ENCODE measurements at places on chromosomes 13 and 19.

DNA sequence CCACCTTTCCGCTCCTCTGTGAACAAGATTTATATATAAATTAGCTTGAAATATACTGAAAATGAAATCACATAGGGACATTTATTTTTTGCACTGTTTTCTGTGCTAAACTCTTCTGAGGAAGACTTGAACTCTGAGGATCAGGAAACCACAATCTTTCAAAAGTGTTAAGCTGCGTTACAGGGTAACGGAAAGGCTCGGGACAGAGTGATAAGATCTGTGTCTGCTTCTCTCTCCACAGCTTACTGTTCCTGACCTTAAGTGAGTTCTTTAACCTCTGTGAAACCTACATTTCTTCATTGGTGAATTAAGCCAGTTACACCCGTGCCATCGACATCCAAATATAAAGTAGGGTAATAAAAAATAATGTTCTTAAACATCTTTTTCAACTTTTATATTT lies 38.9 kb downstream of the DACH1 start:
- DNase-seq: no peak

GRCh38 chr13:41767801-41768200 lies 193.1 kb downstream of the VWA8 start:
- DNase-seq: no peak

DNA sequence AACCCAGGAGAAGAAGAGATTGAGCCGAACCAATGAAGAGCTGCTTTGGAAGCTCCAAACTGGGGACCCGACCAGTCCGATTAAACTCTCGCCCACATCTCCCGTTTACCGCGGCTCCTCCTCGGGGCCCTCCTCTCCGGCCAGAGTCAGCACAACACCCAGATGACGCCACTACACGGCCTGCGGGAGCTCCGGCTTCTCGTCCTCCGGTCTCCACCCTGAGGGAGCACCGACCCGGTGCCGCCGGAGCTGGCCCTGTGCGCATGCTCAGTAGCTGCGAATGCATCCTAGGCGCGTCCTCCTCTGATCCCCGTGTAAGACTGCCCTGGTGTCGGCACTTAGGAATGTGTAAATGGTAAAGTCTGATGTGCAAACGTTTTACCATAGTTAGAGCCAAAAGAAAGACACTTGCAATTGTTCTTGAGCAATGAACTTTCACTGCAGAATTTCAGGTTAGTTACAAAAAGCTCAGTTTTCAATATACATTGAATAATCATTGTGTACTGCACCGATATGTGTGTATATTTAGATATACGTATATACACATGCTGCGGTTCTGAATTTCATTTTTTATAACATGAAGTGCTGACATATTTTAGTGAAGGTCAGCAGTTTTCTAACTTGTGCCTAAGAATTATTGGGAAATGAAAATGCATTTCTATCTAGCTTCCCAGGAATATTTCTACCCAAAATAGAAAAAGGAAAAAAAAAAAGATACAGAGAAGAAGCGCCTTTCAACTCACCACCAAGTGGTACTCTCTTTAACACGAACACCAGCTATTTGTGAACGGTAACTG lies 92.2 kb downstream of the SLC7A1 start:
- peak; percentile 15 for DNase-seq

DNA sequence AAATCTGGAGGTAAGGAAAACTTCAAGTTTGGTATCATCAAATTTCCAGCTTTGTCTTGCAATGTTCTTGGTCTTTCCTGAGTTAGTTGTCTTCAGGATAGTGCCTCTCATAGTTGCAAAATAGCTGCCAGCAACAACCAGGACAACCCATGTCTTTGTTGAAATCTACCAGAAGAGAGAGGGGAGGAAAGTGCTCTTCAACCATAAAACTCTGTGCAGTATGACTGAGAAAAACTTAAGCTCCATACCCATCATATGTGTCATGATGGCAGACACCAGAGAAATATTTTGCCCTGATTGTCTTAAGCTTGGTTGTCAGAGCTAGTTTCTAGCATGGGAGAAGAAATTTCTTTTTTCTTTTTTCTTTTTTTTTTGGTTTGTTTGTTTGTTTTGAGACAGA lies 103.3 kb downstream of the SPRY2 start:
- DNase-seq: no peak

GRCh38 chr13:93505104-93505952 lies 278.7 kb downstream of the GPC6 start:
- DNase-seq: no peak

Data from K562 (cell line).